Osteoblast (primary cell): ENCODE measurements at places on chromosomes 2 and 18. TPM values are rescaled to one million over a fixed set of nuclear protein-coding genes. Genes with fewer than 3 reads are reported as not detected.
A peak's percentile ranks its signal among the peaks of the same experiment; 100 is the strongest.

- no peak for DNase-seq
Observed at GRCh38 chr18:61883547-61883946, 9.3 kb downstream of the RNF152 start.

DNA sequence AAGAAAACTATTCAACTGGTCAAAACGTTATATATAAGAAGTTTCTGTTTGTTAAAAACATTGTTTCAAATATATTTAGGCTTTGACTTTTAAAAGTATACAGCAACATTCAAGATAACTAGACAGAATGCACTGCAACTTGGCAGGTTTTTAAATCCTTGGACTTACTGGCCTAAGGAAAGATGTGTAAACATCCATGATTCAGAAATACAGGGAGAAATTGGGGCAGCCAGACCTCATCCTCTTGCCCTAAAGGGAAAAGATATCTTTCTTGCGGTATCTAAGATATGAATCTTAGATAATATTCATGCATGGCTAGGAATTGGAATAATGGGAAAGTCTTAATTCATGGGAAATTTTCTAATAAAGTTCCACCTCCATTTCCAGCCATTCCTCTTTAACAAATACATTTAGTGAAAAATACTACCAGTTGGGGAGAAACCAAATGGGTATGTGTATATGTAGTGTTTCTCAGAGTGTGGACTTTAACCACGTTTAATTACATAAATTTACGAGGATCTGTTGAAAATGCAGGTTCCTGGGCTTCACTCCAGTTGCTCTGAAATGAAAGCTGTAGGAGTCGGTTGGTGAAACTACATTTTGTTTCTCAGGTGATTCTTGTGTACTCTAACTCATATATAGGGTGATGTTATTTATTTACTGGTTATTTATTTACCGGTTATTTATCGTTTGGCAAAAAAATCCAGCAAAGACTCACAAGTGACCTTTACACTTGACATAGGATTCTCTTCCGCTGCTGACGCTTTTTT is 587 bp upstream of the TANK start:
- no peak for DNase-seq

GRCh38 chr2:196208915-196209314 is 37.5 kb upstream of the STK17B start:
- peak; percentile 54 for DNase-seq

DNA sequence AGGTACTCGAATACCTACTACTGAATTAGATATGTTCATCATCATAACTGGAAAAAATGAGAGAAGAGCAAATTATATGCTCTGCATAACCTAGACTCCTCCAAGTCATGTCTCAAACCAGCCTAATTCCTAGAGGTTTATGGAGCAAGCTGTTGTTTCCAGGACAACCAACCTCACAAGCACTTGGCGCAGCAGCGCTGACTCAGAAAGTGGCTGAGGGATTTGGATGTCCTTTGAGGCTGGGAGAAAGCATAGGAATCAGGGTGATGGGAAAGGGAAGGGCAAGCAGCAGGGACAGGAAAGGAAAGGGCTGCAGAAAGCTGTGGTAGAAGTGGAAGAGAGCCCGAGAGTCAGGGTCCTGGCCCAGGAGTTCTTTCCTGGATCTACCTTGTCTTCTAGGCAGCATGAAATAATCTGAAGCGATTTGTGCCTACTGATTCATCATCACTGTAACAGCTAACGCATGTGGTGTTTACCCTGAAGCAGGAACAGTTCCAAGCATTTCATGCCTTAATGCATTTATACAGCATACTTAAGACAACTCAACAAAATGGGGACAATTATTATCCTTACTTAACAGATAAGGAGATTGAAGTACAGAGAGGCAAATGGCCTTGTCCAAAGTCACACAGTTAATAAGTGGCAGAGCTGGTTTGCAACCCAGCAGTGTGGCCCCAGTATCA is 3.7 kb downstream of the PLEK start:
- DNase-seq = peak; percentile 94

- DNase-seq = peak; percentile 67
Observed at GRCh38 chr2:234879671-234880455, 72.0 kb upstream of the SH3BP4 start.

- DNase-seq = no peak
Observed at GRCh38 chr2:115505331-115505730, 1062.9 kb downstream of the DPP10 start.

The PPP1R7 gene
- total RNA-seq = 46.7 and 73.7 TPM in 2 replicates

GRCh38 chr2:69742322-69742952 is 503 bp downstream of the ANXA4 start:
- DNase-seq = no peak

The MAP3K19 gene
- total RNA-seq = not detected in 2 replicates

DNA sequence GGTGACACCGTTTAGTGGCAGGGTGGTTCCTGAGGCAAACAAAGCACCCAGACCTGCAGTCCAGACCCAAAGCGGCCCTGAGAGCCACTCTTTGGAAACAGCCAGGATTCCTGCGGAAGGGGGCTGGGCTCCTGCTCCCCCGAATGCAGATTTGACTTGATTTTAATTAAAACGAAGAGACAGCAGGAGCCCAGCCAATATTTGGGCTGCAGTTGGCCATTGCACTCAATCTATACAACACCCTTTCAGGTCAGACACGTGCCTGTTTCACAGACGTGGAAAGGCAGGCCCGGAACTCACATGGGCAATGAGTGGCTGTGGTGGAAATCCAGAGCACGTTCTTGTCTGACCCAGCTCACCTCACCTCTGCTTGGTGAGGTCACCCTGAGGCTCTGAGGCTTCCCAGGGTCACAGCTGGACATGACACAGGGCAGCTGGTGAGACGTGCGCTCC is 122.4 kb downstream of the NDUFA10 start:
- DNase-seq = peak; percentile 57
